ENCODE measurements at places on chromosomes 1 and 21.

GRCh38 chr1:209617047-209617673 is 33.6 kb downstream of the CAMK1G start:
- DNase-seq: no peak

DNA sequence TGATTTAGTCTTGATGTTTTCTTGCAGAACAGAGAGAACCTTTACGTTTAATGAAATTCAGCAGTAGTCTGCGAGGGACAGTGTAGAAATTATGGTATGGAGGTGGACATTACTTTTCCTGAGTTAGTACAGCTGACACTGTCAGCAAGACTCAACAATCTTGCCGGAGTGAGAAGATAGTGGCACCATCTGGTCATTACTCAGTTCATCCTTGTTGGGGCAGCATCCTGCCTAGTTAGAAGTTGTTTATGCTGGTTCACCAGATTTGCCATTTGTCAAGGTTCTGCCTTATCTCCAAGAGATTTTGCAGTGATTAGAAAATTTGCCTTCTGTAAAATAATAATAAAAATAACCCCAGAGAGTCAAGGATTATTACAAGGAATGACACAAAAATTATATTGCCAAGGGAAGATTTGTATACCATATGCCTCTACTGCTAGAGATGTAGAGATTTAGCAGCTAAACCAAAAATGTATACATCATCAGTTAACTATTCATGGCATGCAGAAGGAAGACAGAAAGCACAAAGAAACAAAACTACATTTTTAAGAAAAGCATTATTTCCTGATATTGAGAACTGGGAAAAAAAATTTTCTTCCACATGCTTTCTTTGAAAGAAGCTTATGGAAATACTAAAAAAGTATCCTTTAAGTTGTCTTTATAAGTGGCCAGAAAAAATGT is 1967.4 kb downstream of the NCAM2 start:
- no peak for DNase-seq

DNA sequence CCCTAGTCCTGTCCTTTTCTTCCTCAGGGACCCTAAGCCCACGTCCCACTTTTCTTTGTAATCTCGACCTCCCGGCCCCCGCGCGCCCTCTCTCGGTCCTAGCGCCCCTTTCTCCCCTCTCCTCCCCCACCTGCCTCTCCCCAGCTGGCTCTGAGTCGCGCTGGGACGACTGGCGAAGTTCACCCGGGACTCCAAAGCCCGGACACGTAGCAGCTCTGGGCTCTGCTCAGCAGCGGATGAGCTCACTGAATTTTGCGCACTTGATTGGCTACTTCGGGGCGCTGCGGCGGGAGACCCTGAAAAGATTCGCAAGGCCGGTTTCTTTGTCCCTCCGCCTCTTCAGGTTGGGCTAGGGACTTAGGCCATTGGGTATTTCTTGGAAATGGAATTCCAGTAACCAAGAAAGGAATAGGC is 16.3 kb upstream of the ACKR1 start:
- peak; percentile 47 for DNase-seq

DNA sequence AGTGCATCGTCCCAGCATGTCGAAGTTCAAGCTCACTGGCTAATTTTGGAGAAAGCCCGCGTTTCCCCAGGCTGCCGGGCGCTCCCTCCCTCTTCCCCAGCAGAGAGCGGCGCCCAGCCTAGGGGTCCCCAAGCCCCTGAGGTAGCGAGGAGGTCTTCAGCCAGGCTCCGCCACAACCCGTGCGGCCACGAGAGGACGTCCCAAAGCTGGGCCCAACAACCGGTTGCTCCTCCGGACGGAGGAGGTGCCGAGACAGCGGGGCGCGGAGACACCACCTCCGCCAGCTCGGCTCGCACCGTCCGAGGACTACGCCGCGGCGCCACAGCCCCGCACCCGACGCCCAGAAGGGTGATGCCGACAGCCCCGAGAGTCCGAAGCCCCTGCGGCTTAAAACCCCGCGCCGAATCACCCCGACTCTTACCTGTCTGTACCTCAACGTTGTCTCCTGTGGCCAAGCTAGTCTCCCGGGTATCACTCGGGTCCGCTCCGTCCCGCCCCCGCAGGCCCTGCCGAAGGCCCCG is at the start of gene DENND2C:
Gene DENND2C (minus strand): TSS at position 488 of the 521 bp plus-strand sequence. CDS start 44,065 bp downstream, outside the sequence.
- DNase-seq: no peak

DNA sequence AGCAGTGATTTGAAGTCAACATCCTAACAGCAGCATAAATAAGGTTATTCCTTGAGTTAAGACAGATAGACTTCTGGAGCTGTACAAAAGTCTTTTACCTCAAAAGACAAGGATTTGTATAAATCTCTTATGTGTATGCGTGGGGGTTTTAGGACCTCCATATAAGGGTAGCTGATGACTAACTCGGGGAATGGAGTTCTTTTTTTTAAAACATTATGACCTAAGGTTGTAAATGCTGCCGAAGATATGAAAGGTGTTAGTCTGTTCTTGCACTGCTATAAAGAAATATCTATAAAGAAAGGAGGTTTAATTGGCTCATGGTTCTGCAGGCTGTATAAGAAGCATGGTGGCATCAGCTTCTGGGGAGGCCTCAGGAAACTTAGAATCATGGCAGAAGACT is 90.4 kb downstream of the EPB41 start:
- DNase-seq: no peak

Data from fibroblast of mammary gland (primary cell).